ENCODE measurements at places on chromosomes 7 and 10.

DNA sequence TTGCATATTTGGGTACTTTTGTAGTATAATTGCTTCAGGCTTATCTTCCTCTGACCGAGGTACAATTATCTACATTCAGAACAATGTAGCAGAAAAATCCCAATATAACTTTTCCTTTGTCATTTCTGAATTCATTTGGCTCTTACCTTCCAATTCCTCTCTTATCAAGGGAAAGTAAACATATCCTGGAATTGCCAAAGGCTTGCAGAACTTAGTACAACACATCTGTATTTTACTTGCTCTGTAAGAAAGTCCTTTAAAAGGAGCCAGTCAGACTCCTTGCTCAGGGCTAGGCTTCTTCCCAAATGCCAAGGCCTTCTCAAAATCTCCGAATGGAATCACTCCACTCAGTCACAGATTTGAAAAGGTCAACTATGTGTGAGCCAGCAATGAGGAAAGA is 43.3 kb upstream of the ABCB4 start:
- no peak for DNase-seq

- no peak for DNase-seq
Measured at GRCh38 chr7:113856010-113856409, 62.8 kb downstream of the PPP1R3A start.

GRCh38 chr10:85641479-85642009 is 725.1 kb downstream of the GRID1 start:
- no peak for DNase-seq

GRCh38 chr10:6458814-6459213 is 121.3 kb downstream of the PRKCQ start:
- no peak for DNase-seq

GRCh38 chr7:22438994-22439393 is 61.0 kb downstream of the STEAP1B start:
- DNase-seq, result no peak

GRCh38 chr10:86556933-86557649 is 35.5 kb upstream of the WAPL start:
- DNase-seq, result no peak

DNA sequence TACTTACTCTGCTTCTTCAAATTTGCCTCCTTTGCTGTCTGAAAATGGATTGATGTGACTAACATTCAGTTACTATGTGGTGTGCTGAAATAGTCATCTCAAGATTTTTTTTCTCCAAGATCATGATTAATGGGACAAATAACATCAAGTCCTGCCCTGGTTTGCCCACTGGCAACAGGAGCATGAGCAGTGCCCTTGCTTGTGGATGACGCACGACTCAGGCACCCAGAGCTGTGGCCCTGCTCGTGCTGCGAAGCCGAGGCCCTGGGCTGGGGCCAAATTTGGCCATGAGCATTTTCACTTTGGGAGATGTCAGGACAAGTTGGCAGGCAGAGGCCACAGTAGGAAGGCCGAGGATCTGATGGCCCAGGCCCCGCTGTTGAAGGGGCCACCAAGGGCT is 239.8 kb upstream of the IGFBP3 start:
- no peak for DNase-seq

- DNase-seq, result no peak
Measured at GRCh38 chr10:73522263-73522662, 26.4 kb upstream of the PPP3CB start.

DNA sequence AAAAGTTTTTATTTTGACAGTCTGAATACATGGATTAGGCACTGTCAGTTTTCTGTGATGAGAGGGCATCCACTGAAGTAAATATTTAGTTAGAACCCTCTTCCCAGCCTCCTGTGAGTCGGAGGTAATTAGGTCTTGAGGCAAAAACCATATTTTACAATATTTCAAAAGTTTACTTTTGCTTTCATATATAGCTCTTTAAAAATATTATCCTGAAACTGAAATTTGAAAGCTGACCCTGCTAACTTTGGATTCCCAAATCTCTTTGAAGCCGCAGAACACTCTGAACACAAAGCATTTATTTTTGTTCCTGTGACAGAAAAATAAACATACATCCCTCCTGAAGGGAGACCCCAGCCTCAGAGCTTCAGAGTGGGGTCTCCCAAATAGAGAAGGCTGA is 317.4 kb downstream of the KIF20B start:
- no peak for DNase-seq

GRCh38 chr7:96344236-96344635 is 22.3 kb upstream of the SLC25A13 start:
- no peak for DNase-seq

- no peak for DNase-seq
Measured at GRCh38 chr7:66689081-66689480, 51.5 kb upstream of the RABGEF1 start.

DNA sequence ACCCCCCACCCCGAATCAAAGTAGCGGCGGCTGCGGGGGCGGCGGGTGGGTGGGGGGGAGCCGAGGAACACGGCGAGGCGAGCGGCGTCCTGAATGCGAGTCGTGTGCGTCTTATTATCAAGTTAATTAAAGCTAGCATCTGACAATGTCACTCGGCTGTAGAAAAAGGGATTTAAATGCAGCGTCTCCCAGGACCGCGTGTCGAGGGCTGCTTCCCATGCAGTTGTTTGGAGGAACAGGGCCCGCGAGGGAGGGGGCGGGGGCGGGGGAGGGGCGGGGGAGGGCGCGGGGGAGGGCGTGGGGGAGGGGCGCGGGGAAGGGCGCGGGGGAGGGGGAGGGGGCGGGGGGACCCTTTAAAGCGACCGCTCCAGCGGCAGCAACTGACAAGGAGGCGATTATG is 2.7 kb upstream of the UNCX start:
- no peak for DNase-seq

DNA sequence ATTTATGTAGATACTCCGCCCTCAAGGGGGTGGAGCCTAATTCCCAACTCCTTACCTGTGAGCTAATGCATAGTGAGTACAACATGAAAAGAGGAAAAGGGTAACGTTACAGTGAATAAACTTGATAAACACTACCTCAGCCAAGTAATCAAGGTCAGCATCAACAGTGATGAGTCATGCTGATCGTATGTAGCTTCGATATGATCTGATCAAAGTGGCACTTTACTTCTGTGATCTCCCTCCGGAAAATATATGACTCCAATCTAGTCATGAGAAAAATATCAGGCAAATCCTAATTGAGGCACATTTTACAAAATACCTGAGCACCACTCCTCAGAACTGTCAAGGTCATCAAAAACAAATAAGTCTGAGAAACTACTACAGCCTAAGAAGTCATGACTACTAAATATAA is 70.4 kb downstream of the VTI1A start:
- DNase-seq, result no peak

DNA sequence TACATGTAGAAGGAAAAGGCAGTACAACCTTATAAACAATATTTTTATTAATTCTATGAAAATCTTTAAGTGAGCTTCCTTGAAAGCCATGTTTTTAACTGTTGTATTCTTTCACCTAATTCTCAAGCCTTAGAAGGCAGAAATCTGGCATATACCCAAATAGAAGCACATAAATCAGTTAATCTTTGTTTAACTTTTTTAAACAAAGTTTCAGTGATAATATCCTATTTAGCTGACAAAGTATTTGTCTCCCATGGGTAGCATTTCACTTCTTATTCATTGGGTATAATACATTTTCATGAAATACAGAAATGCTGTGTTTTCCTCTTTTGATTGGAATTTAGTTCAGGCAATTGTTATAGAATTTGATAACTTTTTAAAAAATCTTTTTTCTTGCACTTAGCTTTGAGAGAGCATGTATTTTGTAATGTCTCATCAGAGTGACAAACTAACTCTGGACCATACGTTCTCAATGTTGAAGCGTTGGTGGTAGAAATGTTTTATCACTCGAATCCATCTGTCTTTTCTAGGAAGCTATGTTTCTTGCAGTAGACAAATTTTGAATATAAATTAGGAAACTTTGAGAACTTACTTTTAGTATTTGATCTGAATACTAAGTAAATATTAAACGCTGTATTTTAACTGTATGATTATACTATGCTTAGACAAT is 78.1 kb downstream of the CREM start:
- DNase-seq, result no peak

GRCh38 chr7:47441796-47442604 is 139.9 kb downstream of the TNS3 start:
- no peak for DNase-seq

DNA sequence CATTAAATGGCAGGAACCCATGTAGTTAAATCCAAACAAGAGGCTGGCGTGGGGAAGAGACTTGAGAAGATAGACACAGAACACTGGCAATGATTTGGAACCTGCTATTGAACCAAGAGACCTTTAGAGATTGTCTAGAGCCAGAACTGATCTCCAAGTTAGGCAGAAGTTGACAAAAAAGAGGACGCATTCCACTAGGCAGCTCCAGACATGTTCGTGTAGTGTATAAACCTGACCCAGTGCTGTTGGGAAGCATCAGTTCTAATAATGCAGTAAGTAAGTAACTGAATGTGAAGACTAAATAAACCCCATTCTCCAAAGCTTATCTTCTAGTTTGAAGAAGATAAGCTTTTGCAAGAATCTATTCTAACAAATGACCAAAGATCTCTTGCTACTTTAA is 50.8 kb downstream of the AP3M1 start:
- DNase-seq, result no peak

- no peak for DNase-seq
Measured at GRCh38 chr7:143147070-143147469, 15.2 kb downstream of the PIP start.

- DNase-seq, result no peak
Measured at GRCh38 chr7:124364283-124364682, 331.4 kb upstream of the TMEM229A start.

- no peak for DNase-seq
Measured at GRCh38 chr10:5748394-5748803, 63.8 kb downstream of the TASOR2 start.

Measured in stimulated activated CD4-positive, alpha-beta T cell treated with anti-CD3 and anti-CD28 coated beads, TNF-alpha, amount 100 ng/mL, for 1 hour (primary cell).